Choroid plexus epithelial cell (primary cell): ENCODE measurements at places on chromosomes 3 and 15.

DNA sequence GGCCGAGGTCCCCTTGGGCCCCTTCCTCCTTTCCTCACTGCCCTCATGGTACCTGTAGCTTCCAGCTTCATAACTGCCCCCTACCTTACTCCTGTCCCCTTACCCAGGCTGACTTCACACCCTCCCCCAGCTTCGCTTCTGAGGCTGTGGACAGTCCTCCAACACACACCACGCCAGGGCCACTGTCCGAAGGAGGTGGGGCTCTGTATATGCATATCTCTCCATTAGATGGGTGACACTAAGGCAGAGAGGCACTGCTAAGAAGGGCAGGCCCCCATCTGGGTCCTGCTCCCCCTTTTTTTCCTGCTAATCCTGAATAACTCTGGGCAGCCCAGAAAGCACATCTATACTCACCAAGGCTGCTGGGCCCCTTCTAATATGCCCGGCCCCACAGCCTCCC, 1.0 kb upstream of the COL7A1 start:
- DNase-seq, result no peak

- DNase-seq, result peak; percentile 49
Observed at GRCh38 chr3:22685597-22685996, 517.5 kb upstream of the UBE2E2 start.

DNA sequence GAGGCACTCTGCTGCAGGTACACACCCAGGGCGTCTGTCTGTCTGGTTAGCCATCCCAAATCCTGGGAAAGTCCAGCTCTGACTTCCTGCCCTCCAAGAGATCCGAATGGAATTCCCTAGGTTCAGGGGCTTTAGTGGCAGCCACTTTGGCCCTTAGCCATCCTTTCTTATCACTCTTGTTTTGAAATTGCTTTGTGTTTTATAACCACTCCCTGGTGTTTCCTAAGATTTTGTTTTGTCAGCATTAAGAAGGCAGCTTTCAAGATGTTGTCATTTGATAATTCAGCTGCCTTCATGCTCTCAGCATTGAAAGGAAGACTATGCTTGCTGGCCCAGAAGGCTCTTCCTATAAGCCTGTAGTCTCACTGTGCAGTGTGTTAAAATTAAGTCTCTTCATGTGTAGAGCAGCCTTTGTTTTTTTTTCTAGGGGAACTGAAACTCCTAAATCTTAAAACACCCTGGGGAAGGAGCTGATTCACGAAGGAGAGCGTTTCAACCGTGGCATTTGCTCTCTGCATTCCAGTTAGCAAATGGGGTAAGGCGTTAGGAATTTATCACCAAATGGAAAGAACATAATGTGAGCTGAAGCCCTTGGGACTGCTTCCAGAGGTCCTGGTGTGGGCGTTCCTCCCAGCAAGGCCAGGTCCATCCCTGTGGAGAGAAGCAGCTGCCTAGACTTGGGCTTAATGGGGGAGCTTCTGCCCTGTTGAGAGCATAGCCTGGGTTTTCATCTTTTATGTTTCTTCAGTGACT, 14.2 kb upstream of the CLEC3B start:
- DNase-seq, result peak; percentile 97

- no peak for DNase-seq
Observed at GRCh38 chr15:36232491-36232890, 346.9 kb upstream of the CDIN1 start.

DNA sequence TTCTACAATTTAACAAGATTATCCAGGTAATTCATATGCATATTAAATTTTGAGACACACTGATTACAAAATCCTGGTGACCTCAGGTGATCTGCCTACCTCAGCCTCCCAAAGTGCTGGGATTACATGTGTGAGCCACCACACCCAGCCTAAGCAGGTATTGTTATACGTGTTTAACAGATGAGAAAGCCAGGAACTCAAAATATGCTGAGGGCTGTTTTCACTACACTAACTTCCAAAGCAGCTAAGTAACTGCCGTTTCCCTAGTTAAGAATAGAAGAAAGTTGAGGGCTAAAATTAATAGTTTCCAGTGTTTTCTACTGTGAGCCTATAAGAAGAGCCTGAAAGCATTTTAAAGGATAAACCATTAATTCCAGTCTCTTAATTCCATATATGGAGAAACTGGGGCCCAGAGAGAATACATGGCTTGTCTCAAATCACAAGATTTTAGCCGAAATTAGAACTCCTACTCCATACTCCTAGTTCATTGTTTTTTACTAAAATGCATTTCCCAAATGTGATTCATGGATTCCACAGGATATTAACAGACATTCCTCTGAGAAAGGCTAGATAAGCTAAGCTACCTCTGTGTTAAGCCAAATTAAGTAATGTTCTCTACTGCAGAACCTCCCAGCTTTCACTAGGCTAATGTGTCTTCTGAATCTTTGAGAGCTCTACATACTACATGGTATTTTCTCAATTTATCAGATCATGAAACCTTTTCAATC, 17.0 kb upstream of the AVEN start:
- peak; percentile 82 for DNase-seq

GRCh38 chr15:31598620-31599019, 272.0 kb downstream of the KLF13 start:
- peak; percentile 4 for DNase-seq

DNA sequence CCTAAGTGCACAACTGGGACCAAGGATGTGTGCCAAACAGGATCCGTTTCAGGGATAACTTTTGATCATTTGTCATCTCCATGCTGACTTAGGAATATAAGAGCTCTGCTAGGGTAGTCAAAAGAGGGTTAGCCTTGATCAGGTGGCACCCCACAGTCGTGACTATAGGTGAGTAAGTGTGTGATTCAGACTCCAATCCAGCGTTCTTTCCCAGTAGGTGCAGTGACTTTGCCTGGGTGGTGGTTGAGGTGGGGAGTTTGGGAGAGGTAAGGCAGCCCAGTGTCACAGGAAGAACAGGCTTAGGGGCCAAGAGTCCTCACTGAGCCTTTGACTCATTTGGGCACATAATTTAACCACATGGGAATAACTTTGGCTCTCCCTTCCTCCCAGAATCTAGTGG, 51.0 kb downstream of the CHDH start:
- DNase-seq, result no peak

GRCh38 chr15:76930831-76931396, 635 bp upstream of the RCN2 start:
- no peak for DNase-seq

- peak; percentile 35 for DNase-seq
Observed at GRCh38 chr3:83033133-83033532, 1271.7 kb upstream of the GBE1 start.

GRCh38 chr15:59918994-59919951, 84.8 kb upstream of the FOXB1 start:
- peak; percentile 53 for DNase-seq

GRCh38 chr3:183490653-183491052, 62.2 kb upstream of the MCF2L2 start:
- DNase-seq, result peak; percentile 59

GRCh38 chr15:64152507-64153387, 1.2 kb downstream of the SNX22 start:
- DNase-seq, result no peak

DNA sequence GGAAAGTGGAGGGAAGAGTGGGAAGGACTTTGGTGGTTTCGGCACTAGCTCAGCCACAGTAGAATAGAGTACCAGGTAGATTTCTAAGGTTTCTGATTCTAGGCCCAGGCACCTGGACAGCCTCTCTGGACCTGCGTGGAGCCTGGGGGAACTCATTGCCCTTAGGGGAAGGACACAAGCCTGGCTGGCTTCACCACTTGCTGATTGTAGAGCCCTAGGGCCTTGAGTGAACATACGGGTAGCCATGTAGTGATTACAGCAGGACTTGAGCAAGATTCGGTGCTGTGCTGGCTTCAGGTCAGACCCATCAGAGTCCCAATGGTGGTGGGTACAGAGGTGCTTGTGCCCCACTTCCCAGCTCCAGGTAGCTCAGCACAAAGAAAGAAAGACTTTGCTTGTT, 47.0 kb downstream of the FAM81A start:
- DNase-seq, result no peak

DNA sequence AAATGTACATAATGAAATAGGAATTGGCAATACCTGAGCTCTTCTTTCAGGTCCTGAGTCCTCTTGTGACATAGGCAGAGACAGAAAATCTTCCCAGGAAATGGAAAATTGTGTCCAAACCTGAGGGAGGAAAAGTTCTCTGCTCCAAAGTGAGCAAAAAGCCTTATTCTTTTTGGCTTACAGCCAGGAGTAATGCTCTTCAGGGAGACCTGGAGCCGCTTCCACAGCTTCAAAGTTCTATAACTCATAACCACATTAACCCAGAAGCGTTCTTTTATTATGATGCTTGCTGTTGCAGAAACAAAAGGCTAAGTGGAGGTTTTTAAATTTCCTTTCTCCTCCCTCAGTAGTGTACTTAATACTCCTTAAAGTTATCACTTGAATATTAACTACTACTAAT, 633 bp downstream of the IGSF10 start:
- DNase-seq, result peak; percentile 45

DNA sequence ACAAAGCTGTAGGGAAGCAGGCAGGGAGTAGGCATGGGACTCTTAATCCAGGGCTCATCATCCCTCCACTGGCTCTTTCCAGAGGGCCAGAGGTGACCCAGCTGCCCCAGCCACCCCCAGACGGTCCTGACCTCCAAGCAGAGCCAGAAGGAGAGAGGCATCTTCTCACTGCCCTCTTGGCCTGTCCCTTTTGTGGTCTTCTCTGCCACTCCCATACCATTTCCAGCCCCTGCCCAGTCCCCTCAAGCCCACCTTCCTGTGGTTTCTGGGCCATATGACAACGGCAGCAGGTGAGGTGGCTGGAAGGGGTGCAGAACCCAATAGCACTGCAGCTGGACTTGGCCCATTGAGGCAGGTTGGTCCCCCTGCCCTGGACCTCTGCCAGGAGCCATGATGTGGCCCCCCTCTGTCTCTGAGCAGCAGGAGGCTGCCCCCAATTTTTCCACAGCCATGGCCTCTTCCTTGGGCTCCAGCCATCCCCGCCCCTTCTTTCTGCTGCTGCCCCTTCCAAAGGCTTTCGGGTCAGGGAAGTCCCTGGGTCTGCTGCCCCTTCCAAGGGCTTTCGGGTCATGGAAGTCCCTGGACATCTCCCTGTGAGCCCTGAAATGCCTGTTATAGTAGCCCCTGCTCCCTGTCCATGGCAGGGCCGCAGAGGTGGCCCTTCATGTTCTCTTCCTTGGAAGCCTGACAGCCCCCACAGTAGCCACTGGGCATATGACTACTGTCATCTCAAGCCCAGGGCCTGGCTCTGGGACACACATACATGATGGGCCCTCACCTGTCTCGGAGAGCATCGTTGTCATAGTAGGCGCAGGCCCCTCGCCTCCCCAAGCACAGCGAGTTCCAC, 39.5 kb upstream of the RAB6B start:
- DNase-seq, result no peak

DNA sequence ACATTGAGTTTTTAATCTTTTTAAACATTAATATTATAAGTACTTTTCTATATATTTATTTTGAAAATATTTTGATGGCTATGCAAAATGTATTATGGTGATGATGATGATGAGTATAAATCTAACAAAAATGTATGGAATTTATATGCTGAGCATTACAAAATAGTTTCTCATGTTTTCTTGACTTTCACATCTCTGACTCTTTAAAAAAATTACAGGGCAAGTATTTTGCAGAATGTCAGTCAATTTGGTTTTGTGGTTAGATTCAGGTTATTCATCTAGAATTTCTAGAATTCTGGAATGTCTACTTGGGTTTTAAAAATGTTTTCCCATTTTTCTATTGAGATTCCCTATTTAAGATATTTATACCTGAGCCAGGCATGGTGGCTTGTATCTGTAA, 41.7 kb upstream of the ANP32A start:
- DNase-seq, result no peak

DNA sequence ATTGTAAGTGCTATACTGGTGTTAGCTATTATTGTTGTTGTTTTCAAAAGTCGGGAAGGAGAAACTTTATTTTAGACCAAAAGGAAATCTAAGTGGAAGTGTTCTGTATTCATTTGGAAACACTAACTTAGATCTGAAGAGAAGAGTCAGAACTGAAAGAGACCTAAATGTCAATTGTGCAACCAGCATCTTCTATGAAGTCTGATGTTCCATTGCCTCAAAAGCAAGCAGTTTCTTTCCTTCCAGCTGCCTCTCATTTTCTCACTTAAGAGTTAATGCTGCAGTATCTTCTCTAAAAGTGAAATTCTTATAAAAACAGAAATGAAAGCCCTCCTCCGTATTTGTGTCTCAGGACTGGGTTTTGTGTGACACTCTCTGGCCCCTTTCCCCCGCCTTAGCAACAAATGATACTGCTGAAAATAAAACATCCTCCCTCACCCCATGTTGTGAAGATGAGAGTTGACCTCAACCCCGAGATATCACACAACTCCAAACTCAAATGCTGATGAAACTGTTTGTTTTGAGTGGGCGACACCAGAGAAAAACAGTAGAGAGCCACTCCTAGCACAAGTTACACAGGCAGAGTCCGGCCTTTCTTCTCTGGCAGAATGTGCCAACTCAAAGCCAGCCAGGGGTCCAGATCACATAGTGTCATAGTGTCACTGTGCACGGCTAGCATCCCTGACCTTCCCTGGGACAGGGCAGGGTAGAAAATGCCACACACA, 48.9 kb downstream of the GLDN start:
- peak; percentile 54 for DNase-seq

- DNase-seq, result no peak
Observed at GRCh38 chr3:53817809-53818208, 28.4 kb downstream of the CHDH start.

- DNase-seq, result no peak
Observed at GRCh38 chr3:62732183-62732904, 142.9 kb downstream of the CADPS start.

DNA sequence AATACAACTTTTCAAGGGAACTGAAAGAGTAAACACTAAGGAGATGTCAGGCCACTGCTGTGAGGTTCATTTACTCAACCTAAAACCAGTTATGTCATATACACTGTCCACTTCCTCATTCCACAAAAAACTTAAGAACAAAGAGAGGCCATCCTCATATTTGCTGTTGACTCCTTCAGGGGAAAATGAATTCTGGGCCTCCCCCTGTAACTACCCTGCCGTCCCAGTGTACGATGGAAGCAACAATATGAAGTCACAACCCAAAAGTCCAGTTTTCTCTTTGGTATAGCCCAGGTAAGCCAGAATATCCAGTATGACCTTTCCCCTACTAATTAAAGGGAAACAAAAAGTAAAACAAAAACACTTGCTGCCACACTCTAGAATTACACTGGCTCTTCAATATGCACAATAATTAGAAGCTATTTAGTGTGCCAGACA, 16.2 kb downstream of the CEP152 start:
- DNase-seq, result peak; percentile 87
